ENCODE measurements at places on chromosomes 6 and 20.

DNA sequence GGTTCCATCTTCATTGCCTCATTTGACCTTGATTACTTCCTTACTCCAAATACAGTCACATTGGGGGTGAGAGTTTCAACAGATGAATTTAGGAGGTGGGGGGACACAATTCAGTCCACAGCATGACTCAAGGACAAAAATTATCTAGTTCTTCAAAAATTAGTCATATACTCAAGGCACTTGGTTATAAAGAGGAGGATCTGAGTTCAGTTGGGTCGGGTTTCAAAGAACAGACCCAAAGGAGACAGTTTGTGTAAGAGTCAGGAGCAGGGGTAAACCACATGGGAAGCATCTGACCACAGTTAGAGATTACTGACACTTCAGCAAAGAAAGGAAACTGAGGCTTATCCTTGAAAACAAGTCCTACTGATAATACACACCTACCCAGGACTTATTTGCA, 138.0 kb downstream of the TBC1D7 start:
- no peak for DNase-seq

GRCh38 chr6:83429269-83429668, 1.6 kb downstream of the ME1 start:
- DNase-seq, result no peak

DNA sequence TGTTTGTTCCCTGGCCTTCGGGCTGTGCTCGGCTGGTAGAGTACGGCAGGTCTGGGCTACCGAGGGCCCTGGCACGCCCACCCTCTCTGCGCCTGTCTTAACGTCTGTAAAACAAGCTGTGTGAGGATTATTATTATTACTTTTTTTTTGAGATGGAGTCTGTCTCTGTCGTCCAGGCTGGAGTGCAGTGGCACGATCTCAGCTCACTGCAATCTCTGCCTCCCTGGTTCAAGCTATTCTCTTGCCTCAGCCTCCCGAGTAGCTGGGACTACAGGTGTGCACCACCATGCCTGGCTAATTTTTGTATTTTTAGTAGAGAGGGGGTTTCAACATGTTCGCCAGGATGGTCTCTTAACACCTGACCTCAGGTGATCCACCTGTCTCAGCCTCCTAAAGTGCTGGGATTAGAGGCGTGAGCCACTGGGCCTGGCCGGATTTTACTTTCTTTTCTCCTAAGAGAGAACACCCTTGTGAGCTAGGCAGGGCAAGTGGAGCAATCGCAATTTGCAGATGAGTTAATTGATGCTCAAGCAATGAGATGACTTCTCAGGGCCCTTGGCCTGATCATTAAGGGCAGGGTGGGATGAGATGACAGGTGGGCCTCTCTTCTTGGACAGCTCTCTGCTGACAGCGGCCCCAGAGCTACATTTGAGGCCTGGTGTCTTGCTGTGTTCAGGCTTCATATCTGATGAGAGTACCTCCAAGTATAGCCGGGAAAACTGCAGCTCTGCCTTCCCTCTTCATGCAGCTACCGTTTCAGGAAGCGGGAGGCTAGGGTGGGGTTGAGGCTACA, 859 bp upstream of the SMIM29 start:
- DNase-seq, result no peak

GRCh38 chr20:23156170-23156841, 70.2 kb upstream of the CD93 start:
- peak; percentile 62 for DNase-seq

- DNase-seq, result no peak
Measured at GRCh38 chr6:116877743-116878142, 701 bp downstream of the RFX6 start.

DNA sequence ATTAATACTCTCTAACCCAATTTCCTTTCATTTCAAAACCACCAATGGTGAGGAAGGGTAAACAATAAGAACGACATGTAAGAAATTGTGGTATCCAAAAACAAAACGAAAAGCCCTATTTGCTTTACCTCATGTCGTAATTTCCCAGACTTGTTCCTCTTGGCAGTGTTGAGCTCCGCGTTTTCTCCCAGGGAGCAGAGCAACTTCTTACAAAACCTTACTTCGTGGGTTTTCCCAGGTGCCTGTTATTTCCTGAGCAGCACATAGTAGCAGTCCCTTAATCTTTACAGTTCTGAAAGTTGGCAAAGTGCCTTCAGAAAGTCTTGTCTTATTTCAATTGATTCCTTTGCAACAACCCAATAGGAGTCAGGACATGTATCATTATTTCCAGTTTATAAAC, 207.9 kb upstream of the MARCKS start:
- no peak for DNase-seq

DNA sequence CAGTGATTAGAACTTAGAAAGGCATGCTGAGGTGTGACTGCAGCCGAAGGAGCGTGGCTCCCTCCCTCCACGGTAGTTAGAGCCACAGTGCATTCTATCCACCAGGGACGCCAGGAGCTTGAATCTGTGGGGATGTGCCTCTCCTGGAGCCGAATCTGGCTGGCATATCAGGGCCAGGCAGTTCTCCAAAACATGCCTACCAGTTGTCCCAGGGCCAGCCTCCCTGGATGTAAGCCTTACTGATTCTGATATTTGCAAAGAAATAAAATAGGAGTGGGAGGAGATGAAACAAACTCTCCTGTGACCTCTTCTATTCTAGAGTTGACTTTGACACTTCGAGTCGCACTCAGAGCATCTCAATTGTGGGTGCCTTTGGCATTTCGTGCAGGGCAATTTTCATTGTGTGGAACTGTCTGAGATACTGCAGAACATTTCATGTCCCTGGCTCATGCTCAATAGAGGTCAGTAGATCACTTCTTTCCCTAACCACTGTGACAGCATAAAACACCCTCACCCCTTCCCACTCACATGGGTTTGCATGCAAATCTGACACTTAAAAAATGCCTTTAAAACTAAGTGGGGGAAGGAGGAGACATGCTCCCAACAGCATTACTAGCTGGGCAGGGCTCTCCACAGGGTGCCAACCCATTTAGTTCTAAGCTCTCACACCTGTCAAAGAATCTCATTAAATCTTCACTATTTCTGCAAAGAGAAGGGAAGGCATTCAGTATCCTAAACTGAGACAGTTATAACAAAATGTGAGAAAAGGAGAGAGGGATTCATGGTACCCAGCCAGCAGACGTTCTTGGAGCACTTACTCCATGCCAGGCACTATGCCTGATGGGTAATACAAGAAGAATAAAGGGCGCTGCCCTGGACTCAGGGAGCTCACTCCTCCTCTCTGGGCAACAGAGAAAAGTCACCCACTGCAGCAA, 378.9 kb downstream of the PREX1 start:
- no peak for DNase-seq

GRCh38 chr6:116847227-116847626, 18.3 kb upstream of the GPRC6A start:
- DNase-seq, result peak; percentile 49

DNA sequence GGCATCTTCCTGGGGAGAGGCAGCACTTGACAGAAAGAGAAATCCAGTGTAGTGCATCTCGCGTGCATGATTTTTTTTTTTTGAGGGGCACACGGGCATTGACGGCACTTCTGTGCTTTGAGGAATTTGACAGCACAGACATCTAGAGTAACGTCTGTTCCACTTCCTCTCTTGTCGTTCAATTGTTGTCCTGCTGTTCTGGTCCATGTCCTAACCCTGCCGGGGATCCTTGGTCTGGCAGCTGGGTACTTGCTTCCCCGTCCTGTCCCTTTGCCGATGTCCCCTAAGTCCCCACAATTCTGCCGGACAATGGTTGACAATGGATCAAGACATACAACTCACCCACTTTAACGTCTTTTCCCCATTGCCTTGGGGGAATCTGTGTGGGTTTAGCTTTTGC, 46.0 kb upstream of the NAA20 start:
- DNase-seq, result no peak

DNA sequence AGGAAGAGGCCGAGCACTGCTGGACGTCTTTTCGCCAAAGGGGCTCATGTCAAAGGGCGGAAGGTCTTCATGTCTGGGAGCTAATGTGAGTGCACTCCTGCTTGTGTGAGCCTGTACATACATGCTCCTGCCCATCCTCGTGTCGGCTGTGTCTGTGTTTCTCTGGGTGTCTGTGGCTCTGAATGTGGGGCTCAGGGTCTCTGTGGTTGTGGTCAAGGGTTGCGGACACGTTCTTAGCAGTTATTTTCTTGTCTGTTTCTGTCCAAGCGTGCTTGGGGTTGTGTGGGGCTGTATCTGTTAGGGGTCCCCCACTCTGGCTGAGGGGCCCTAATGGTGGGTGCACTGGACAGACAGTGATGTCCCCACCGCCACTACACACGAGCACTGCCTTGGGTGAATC, 2.9 kb downstream of the AVP start:
- no peak for DNase-seq

GRCh38 chr6:160899671-160900430, 91.7 kb upstream of the MAP3K4 start:
- no peak for DNase-seq

GRCh38 chr20:63314566-63315239, 21.7 kb downstream of the COL20A1 start:
- DNase-seq, result no peak

- no peak for DNase-seq
Measured at GRCh38 chr20:16095226-16095625, 478.0 kb downstream of the KIF16B start.

DNA sequence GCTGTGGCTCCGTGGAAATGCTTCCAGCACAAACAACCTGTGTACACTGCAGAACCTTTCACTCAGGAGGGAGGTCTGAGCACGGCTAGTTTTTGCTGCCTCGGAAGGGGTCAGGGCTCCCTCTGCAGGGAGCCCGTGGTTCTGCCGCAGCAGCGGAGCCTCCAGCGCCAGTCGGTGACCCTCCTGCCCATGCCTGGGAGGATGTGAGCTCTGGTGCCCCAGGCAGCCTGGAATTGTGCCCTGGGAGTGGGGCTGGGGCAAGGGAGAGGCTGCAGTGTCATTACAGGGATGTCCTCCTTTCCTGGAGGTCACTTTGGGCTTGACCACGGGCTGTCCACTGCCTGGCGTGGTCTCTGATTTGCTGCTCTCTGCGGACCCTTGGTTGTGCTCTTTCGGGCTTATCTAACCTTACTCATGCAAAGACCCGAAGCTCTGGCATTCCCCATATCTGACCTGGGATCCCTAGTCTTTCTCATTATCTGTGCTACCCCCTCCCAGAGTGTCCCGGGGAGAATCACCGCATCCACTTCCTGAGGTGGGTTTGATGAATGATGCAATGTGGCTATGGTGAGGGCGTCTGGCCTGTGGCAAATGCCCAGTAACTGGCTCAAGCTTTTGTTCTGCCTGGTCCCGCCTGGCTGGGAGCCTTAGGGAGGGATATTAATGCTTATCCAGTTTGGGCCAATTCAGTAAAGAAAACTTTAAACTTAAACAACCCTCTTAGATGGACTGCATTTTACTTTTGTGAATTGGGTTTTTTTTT, 59.6 kb upstream of the TAGAP start:
- DNase-seq, result peak; percentile 81

- DNase-seq, result no peak
Measured at GRCh38 chr6:142676027-142676443, 268.9 kb downstream of the HIVEP2 start.

DNA sequence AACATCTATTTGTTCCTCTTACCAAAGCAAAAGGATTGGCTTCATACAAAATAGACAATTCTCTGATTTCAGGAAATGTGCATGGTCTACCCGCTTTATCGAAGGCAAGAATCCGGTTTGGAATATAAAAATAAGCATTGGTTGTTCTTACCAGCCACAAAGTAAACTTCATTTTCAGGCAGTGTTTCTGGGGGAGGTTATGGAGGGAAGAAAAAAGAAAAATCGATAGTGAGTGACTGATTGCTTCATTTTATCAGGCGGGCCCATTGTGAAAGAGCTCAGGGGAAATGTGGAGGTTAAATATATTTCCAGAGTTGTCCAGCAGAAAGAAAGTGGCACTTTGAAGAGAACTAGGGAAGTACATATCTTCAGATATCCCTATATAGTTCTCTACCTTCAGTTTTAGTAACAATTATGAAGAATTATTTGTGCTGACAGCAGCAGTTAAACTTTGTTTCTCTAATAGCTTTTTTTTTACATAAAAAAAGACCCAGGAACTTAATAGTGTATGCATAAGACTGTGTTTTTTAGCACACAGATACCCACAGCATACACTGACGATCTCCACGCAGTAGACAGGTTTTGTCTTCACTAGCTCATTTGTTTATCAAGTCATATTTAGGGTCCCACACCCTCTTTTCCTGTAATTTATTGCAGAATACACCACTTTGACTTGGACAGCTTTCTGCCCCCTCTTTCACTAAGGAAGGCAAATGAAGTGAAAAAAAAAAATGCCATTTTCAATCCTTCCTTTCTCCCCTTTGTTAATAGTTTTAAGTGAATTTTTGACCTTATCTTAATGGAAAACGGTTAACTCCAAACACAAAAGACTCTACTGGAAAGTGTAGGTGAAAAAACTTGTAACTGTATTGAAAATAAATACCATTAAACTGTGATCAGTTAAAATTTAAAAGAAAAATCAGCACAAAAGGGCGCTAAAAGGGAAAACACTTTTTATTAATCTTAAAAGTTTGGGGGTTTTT, 2.9 kb downstream of the POU3F2 start:
- DNase-seq, result peak; percentile 33

- no peak for DNase-seq
Measured at GRCh38 chr6:81572020-81572419, 180.5 kb downstream of the TENT5A start.

DNA sequence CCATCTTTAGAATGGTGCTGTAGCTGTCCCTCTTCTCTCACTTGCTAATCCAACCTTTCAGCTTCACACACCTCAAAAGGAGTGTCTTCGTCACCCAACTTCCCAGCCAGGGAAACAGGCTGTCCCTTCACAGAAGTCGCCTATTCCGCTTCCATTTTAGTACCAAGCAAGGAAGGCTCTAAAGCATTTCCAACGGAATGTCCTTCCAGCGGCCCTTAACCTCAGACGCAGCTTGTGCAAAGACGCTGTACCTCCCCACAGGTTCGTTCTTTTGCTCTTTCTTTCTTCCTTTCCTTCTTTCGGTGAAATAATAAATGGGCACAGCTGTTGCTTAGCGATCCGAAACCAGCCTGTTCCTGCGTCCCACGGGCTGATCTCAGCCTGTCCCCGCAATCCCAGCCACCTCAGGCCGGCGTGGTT, 1.5 kb downstream of the PTPRT start:
- no peak for DNase-seq

GRCh38 chr6:140641412-140641811, 1267.0 kb upstream of the CITED2 start:
- peak; percentile 16 for DNase-seq

All from KBM-7 (cell line).